Stimulated activated CD8-positive, alpha-beta memory T cell treated with anti-CD3 and anti-CD28 coated beads, Interleukin-7, amount 100 ng/mL, for 1 hour (primary cell): ENCODE measurements at places on chromosomes 6 and 20.

- DNase-seq, result no peak
These were observed 13.3 kb upstream of the NHSL1 start for GRCh38 chr6:138512609-138513008.

DNA sequence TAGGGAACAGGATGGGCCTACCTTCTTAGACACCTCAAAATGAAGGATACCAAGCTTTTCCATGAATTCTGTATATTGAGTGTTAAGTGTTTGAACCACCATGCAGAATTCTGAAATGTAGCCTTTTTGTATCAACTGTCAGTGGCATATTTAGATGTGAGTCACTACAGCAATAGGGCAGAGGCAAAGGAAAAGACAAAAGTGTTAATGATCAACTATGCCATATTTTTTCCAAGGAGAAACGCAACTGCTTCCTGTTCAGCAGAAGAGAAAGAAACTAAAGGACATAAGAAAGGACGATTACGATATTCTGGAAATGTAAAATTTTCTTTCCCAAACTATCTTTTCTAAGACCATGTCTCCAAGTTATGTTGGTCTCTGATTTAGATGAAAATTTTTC lies 104.6 kb upstream of the RSPO3 start:
- DNase-seq, result no peak

DNA sequence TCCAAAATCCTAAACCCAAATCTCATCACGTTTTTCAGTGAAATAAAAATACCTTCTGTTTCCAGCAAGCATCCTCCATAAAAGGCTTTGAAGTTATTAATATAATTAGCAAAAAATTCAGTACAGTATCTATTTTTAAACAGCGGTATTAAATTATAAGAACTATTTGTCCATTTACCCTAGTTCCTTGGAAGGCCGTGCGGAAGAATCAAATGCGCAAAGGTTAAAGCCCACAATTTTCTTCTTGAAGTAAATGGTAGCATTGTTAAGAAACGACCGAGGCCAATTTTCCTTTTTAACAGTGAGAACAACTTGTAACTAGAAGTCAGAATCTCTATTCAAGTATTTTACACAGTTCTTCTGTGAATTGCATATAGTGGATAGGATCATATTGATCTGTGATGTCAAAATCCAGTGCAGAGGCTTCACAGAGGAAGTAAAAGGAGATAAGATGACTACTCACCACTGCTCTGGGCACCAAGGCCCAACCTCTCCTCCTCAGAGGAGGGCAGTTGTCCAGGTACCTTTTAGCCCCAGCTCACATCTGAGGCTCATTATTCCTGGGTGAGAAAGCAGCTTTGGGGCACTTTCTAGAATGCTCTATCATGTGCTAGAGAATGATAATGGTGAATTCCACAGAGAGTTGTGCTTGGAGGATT lies 36.3 kb downstream of the TNFAIP3 start:
- DNase-seq, result no peak

GRCh38 chr6:8218861-8219260 lies 116.5 kb upstream of the EEF1E1 start:
- no peak for DNase-seq

DNA sequence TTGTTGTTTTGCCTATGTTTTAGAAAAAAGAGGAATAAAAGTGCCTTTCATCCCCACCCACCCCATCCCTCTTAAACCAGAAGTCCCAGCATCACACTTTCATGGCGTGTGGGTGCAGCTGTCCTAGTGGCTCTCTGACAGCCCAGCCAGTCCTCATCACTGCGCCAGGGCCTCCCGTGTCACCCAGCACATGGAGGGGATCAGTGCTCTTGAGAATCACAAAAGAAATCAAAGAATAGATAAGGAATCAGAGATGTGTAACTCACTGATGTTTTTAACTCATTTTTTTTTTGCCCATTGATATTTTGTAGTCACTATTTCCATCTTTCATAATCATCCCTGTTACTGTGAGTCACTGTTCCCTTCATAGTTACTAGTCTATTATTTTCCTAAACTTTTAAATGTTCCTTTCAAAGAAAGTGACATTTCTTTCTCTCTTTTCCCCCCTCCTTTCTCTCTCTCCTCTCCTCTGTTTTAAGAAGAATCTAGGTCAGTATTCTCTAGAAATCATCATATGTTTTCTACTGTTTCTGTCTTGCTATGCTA lies 78.6 kb downstream of the AIG1 start:
- no peak for DNase-seq

DNA sequence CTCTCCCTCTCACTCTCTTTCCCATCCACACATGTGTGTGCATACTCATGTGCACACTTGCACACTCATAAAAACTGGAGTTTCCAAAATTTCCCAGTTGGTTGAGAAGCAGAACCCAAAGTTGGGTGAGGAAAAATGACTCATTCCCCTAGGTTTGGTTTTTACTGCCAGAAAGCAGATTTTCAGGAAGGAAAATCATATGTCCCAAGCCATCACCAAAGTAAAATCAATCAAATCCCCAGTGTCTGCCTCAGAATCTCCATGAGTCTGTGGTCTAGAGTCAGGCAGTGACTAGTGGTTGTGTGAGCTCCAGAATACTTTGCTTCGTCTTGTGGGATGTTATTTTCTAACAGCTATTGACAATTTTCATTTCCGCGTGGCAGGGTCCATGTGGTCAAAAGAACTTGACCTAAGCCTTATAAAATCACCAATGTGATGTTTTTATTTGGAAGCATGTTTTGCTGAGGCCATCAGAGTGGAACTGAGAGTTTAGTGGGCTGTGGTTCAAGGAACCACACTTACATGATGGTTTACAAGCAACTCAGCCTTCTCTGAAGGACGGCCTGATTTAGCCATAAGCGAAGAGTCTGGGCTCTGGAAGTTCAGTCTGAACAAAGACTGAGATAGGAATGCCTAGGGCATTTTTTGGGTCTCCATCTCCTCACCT lies 81.9 kb upstream of the CCN6 start:
- DNase-seq, result no peak

DNA sequence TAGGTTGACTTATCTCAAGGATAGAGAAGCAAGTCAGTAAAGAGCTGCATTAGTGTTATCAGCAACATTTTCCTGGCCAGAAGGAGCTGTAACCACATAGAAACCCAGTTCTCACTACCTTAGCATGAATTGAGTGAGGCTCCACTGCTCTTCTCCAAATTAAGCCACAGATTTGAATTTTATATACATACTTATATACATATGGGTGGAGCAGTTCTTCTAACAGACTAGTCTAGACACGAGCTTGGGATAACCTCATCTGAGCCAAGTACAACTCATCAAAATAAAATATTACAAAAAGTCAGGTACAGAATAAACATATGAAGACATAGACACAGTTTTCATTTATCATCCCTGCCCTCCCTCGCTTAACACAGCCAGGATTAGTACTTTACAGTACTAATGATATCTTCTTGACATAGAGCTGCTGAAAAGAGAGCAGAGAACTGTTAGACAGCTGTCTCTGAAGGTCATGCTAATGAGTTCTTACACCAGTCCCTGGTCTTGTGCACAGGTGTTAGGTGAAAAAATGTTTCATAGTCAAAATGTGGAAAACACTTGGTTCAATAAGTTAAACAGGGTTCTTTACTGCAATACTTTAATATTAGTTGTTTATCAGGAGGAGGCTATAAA lies 147.4 kb upstream of the HTR1E start:
- DNase-seq, result no peak

DNA sequence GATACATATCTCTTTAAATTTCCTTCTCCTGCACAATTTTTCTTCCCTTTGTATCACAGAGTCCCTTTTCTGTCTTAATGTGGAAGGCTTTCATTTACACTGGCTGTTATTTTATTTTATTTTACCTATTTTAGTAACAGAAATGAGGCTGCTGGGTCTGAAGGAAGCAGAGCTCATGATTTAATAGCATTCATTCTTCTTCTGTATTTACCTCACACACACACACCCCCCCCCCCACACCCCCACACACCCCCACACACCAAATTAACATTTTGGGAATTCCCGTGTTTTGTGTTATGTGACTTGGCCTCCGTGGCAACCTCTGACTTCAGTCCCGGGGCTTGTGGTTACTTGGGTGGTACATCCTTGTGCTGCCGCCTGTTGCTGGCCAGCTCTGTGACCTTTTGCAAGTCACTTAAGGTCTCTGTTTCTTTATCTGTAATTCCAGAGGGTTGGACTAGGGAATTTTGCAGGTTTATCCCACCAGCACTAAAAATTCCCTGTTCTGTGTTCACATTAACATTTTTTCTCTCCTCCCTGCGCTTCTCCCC lies 108.8 kb downstream of the TIAM2 start:
- no peak for DNase-seq

DNA sequence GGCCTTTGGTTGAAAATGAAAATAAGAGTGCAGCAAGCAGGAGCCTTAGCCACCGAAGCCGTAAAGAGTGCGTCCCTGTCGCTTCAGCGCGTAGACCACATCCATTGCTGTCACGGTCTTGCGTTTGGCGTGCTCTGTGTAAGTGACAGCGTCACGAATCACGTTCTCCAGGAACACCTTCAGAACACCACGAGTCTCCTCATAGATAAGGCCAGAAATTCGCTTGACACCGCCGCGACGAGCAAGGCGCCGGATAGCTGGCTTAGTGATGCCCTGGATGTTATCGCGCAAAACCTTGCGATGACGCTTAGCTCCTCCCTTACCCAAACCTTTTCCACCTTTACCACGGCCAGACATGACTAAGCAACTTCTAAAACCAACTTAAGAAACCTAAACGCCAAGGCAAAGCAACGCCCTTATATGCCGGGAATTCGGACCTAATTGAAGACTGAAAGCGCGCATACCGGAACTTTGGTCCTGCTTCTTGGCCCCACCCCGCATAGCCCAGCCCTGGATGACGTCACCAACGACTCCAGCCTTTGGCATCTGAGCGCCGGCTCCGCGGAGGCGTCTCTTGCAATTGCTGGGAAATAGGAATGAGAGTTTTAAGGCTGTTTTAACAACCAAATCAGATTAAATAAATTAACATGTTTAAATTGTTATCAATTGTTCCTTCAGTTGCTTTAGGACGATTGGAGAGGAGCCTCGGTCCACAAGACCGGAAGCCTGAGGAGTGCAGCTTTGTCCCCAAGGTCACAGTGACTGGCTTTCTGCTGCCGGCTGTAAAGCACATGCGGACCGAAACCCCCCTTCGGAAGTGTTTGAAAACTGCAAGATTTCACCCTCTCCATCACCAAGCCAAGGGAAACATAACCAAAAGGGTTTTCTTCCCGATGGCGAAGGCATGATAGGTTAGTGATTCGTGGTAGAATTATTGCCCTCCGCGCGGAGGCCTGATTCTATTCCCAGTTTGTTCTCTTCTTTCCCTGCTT lies 79.6 kb upstream of the BTN3A2 start:
- peak; percentile 85 for DNase-seq

GRCh38 chr6:11727346-11727997 lies 51.1 kb downstream of the ADTRP start:
- DNase-seq, result no peak

DNA sequence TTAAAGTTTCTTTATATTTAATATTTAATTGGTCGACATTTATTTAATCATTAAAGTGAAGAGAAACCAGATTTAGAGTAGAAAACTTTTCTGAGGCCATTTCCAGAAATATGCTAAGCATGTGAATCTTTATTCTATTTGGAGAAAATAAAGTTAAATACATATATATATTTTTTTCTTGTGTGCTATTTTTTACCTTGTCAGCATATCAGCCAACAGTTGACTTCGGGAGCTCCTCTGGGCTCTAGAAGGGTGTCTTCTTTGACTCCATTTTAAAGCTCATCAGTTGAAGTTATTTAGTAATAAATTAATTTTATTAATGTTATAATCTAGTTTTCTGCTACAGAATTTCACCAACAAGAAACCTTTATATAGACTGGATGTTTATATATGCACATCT lies 73.1 kb downstream of the SH3BGRL2 start:
- DNase-seq, result no peak

DNA sequence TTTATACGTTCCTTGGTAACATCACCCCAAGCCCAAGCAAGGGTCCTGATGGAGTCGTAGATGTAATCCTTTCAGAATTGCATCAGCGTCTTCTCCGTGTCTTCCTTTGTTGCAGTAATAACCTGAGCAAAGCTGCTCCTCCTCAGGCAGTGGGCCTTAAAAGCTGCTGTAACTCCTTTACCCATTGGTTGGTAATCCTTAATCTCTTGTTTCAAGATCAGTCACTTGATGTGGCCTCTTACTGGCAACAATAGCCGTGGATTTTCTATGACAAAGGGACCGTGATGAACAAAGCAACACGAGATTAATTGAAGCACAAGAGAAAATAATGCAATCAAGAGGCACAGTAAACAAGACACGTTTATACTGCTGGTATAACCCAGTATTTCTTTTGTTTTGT lies 44.6 kb downstream of the ALDH5A1 start:
- no peak for DNase-seq

- DNase-seq, result no peak
These were observed 29.1 kb upstream of the C20orf203 start for GRCh38 chr20:32702706-32703425.

DNA sequence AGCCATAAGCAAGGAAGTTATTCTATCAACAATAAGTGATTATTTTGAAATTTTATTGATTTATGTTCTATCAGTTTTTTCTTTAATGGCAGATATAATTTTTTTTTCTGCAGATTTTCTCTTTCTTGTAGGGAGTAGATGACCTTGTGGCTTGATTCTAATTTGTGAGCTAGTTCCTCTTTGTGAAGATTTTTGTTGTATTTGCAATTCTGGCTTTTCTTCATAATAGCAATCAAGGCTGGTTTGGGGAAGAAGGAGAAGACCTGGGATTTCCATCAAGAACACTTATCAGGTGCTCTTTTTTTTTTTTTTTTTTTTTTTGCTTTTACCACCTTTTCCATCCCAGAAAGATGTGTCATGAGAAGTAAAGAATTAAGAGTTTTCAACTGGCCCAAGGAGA lies 324.2 kb upstream of the MAN1A1 start:
- no peak for DNase-seq

DNA sequence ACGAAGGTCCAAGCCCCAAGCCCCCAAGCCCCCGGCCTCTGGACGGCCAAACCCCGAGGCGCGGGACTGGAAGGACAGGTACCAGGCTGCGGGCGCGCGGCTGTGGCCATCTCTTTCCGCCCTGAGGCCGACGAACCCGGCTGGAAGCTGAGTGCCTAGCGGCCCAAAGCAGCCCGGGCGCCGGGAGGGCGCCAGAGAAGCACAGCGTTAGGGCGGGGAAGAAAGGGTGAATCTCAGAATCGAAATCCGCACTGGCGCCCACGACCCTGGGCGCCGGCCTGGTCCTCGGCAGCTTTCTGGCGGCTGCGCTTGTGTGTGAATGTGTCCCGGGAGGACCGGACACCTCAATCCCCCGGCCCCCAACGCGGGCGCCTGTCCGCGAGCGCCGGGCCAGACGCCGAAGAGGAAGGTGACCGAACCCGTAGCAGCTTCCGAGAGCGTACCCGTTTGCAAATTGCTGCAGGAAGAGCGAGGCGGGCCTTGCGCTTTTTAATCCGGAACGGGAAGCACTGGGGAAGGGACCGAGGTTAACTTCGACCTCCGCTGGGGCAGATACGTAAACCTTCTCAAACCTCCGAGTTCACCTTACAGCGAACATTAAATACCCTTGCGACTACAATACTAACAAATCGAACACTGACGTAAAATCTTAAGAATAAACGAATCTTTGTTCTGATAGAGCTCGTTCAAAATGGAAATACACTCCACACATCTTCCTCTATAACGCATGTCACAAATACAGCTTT lies 2.9 kb downstream of the NRN1 start:
- no peak for DNase-seq

- no peak for DNase-seq
These were observed 43.1 kb downstream of the SLC17A5 start for GRCh38 chr6:73610444-73611275.
